Body of pancreas (tissue), 4 donors: ENCODE measurements at places on chromosomes 2 and 18. TPM values are rescaled to one million over a fixed set of nuclear protein-coding genes. Genes with fewer than 3 reads are reported as not detected.
A peak's percentile ranks its signal among the peaks of the same experiment; 100 is the strongest.

DNA sequence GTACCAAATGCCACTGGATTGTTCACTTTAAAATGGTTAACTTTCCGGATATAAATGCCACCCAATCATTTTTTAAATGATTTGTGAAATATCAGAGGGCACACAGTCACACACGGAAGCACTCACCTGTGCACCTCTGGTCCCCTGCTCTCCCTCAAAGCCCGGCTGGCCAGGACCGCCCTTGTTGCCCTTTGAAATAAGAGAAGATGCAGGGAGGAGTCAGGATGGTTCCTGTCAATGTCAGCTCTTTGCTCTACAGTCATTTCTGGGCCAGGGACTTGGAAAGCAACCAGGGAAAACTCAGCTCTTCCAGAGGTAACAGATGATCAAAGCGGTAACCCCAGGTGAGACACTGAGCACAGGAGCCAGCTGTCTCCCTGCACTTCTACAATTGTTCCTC lies 60.7 kb downstream of the COL6A3 start:
- DNase-seq = no peak

DNA sequence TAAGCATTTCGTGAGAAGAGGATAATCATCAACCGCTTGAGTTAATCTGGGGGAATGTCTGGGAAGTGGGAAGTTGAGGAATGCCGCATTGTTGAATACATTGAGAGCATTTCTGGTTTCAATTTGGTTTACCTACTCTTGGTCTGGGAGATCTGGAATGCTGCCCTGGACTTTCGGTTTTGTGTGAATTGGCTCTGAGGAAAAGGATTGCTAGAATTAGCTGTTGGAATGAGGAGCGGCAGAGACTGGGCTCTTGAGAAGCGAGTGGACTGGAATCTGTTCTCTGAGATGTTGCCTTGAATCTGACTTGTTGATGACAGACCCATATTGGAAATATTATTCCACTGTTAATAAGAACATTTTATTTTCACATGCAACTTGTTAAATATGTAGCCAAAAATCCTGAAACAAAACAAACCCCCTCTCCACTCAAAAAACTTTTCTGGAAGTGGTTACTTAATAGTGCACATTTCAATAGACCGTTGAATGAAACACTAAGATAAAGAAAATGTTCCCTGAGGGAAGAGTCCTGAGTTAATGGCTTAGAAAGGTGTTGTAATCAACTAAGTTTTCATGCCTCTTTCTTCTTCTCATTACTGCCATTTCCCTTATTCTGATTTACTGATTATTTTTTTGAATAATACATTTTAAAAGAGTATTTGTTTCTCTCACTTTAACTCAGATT lies 50.8 kb downstream of the PTPRM start:
- DNase-seq = peak; percentile 47

The AFF3 gene
- 0.52 TPM for total RNA-seq

The GTF2A1L gene
- total RNA-seq = 1.0 TPM

The CHRND gene
- total RNA-seq = not detected

DNA sequence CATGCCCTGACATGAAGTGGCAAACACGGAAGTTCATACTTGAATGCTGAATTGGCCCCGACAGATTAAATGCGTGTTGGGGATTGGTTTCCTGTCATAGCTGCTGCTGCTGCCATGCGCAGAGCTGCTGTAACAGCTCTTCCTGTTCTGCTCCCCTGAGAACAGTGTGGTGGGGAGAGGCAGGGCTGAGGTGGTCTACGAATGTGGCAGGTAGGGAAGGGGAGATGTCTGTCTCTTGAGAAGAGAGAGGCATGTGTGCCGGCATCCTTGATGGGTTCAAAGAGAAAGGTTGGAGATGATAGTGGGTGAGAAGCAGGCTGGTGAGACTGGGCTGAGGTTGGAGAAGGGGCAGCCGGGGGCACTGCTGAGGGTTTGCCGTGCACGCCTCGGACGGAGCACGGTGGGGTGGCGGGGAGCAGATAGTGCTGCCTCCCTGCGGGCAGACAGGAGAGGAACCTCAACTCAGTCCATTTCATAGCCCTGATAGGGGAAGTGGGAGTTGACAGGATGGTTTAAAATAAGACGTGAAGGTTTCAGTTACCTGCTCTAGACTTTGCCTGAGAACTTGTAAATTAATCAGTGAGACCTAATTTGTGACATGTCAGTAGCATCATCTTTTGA lies 46.1 kb downstream of the TMEM185B start:
- peak; percentile 35 for DNase-seq

- DNase-seq = peak; percentile 25
Measured at GRCh38 chr2:24404491-24404921, 44.2 kb upstream of the ITSN2 start.

DNA sequence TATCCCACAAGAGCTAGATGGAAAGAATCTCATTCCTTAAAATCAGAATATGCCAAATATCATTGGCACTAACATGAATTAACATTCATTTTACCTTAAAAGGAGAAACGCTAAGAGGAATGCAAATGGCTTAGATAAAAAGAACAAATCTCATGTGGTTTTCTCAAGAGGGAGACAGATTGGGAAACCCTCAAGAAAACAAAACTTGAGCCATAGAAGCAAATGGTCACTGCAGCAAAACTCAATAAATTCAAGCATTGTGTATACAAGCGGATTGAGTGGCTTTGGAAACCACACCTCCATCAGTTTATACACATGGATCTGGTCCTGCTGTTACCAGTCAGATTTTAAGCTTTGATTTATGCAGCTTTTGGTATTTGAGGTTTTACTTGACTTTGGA lies 1331.8 kb upstream of the ZEB2 start:
- DNase-seq = no peak

- no peak for DNase-seq
Measured at GRCh38 chr2:228600265-228600664, 418.8 kb upstream of the SPHKAP start.

DNA sequence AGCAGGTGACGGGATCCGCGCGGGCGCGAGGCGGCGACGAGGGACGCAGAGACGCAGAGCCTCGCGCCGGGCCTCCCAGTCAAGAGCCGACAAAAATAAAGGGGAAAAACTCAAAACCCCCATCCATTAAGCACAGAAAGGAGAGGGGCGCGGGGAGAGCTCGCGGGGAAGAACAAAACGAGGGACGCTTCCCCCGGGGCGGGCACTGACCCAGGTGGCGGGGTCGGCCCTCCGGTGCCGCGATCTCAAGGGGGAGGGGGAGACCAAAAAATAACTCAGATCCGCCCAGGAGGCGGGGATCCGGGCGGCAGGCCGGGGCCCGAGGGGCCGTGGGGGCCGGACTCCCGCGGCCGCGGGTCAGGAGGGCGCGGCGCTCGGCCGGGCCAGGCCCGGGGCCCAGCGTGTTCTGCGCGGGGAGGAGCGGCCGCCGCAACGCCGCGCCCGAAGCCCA lies 597 bp downstream of the RNF103 start:
- DNase-seq = peak; percentile 61

DNA sequence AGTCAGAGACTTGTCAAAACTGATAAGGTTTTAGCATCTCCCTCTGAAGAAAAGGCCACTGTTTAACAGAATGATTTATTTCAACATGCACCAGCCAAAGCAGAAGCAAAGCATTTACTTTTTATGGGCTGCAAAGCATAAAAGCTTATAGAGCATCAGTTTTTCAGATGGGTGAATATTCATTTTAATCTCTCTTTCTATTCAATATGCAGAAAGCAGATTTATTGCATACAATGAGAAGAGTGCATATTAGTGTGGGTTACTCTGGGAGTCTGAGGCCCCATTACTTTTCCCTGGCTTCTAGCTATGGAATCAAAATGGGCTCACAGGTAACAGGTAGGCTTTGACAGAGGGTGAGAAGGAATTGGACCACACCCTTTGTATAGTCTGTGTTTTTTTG lies 9.0 kb downstream of the PTPRM start:
- DNase-seq = no peak

GRCh38 chr18:40907842-40908241 lies 1047.2 kb upstream of the PIK3C3 start:
- no peak for DNase-seq

The HSBP1L1 gene
- 14.8 TPM for total RNA-seq

The CACNB4 gene
- total RNA-seq = 0.33 TPM

GRCh38 chr2:225122007-225122406 lies 79.7 kb upstream of the DOCK10 start:
- no peak for DNase-seq

DNA sequence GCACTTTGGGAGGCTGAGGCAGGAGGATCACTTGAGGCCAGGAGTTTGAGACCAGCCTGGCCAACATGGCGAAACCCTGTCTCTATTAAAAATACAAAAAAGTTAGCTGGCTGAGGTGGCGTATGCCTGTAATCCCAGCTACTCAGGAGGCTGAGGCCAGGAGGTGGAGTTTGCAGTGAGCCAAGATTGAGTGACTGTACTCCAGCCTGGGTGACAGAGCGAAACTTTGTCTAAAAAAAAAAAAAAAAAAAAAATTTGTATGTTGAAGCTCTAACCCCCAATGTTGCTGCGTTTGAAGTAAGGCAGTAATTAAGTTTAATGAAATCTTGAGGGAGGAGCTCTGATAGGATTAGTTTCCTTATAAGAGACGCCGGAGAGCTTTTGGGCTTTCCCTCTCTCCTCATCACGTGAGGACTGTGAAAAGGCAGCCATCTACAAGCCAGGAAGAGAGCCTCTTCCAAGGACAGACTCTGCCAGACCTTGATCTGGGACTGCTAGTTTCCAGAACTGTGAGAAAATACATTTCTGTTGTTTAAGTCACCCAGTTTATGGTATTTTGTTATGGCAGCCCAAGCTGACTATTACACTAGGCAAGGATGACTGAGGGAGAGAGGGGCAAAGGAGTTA lies 11.5 kb upstream of the PNPT1 start:
- no peak for DNase-seq

DNA sequence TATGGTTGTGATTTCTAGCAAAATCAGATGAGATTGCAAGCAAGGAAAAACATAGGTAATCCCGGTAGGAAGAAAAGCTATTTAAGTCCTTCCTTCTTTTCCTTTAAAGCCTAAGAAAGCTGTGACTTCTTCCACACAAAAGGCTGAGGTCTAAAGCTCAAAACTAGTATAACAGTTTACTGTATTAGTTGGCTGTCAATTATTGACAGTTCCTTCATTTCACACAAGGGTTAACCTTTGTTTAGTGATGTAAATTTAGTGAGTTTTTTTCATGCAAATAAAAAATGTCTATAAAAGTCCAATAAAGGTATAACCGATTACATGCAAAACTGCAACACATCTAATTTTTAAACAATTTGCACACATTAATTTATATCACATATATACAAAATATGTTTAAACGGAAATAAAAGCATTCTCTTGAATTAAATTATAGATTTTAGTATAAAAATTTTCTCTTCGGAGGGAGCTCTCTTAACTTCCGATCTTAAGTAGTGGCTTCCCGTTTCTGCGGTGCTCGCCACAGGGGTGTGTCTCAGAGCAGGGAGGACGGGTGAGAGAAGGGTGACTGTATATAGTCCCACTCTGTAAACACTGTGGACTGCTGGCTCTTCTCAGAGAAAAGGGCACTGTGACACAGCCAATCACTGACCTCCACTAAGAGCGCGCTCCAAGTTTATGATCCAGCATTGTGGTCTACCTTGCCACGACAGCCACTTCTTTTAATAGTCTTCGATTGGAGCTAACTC lies 33.4 kb downstream of the TTR start:
- no peak for DNase-seq

GRCh38 chr2:230939066-230939591 lies 14.1 kb upstream of the GPR55 start:
- no peak for DNase-seq

DNA sequence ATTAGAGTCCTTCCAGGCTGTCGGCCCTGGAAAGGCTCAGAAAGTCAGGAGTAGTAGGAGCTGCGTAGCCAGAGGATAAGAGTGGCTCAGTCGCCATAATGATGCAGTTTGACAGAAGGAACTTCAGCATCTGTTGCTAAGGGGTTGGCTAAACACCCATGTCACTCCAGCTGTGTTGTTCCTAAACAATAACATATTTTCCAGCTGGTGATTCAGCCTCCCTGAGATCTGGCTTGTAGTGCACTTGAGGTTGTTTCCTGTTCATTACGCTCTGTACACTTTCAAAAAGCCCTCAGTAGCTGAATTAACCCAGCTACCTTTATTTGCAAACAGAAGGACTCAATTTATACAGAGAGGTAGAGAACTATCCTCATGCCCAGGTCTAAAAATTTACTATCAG lies 39.7 kb upstream of the EPAS1 start:
- DNase-seq = no peak

- no peak for DNase-seq
Measured at GRCh38 chr2:579351-579886, 97.8 kb downstream of the TMEM18 start.
